ENCODE measurements at places on chromosomes 6 and 20. TPM values are rescaled to one million over a fixed set of nuclear protein-coding genes. Genes with fewer than 3 reads are reported as not detected.

The SGK2 gene
- not detected for total RNA-seq

The PRSS16 gene
- total RNA-seq, result 0.62 TPM

The FIG4 gene
- 18.5 TPM for total RNA-seq

The ZBTB9 gene
- total RNA-seq, result 5.3 TPM

The SALL4 gene
- 0.02 TPM for total RNA-seq

- DNase-seq, result no peak
Measured at GRCh38 chr20:33944914-33945313, 48.8 kb upstream of the RALY start.

DNA sequence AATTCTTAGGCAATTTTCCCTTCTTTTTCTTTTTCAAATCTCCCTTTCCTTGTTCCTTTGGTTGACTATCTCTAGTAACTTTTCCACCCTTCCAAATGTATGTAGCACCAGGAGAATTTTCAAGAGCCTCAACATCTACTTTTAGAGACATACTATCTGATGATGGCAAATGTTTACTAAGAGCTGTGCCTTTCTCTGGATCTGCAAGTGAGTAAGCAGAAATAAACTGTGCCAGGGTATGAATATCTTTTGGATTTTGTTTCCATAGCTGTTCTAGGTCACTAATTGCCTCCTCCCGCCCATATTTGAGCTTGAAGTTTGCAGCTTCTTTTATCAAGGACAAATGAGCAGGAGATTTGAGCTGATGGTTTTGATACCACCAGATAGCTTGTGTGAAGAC, 69.5 kb downstream of the GTF2H5 start:
- no peak for DNase-seq

DNA sequence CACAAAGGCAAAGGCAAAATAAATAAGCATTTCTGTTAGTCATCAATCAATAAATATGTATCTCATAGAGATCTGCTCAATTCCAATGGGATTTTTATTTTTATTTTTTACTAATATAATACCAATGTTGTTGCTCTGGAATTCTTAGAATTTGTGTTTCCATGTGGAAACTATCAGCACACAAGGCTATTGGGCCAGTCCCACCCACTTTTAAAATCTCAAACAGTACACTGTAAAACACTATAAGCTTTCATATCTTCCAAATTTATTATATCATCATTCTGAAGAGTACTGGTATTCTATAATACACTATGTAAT, 563.8 kb upstream of the MARCKS start:
- DNase-seq, result no peak

DNA sequence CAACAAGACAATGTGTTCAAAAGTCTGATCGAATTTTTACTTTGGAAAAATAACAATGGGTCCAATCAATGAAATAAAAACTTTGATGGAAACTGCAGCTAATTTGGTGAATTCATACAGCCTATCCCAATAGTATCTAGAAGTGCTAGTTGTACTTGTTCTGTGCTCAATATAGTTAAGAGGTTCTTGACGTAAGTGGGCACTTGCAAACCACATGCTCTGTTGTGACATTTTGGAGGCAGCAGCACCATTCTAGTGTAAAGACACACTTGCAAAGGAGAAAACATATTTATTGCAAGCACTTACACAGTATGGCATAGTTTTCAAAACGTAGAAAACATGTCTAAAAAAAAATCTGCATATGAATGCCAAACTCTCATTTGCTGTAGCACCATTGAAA, 6.7 kb upstream of the KLHL31 start:
- no peak for DNase-seq

DNA sequence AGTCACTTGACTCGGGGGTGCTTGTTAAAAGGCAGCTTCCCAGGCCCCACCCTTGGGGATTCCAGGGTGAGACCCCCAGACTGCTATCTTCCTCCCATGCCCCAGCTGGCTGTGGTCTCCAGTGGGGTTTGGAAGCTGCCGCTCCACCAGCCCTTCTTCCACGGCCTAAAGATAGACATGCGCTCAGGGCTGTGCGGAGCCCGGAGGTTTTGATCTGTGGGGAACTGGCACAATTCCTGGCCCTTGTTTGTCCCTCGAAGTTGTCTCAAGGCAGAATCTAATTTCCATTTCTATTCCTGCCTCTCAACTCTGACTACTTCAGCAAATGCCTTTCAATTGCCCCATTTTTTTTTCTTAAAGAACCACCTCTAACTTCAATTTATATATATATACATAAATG, 120.7 kb upstream of the SRSF6 start:
- DNase-seq, result no peak
